ENCODE measurements at places on chromosomes 13 and 19. TPM values are rescaled to one million over a fixed set of nuclear protein-coding genes. Genes with fewer than 3 reads are reported as not detected.

The ZNF490 gene
- total RNA-seq: 7.6 TPM

DNA sequence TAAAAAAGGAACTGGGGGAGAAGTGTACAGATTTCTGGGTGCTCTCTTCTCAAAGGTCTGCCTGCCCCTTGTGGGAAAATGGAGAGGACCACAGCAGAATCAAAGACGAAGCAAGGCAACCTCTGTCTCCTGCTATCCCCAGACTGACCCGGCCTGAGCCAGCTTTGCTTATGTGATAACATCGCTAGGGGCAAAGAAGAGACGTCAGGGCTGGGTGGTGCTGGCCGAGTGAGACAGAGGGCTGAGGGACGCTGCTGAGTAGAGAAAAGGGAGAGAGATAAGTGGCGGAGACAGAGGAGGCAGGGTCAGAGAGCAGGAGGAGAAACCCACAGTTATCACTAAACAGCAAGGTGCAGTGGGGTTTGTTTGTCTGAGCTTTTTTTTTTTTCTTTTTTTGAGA, 4.6 kb upstream of the MUC16 start:
- no peak overlapping the region for H3K27ac ChIP-seq
- H3K27me3 ChIP-seq: no peaks in the 10 kb centered on the region
- no peak for DNase-seq
- no peak overlapping the region for H3K4me3 ChIP-seq
- H3K4me1 ChIP-seq: no peaks in the 10 kb centered on the region

The KLK2 gene
- total RNA-seq: not detected

- no peak overlapping the region for H3K27ac ChIP-seq
- no peaks in the 10 kb centered on the region for H3K27me3 ChIP-seq
- no peak overlapping the region for H3K4me3 ChIP-seq
These were observed 13.5 kb downstream of the ARRDC5 start for GRCh38 chr19:4889034-4889815.

- no peak overlapping the region for H3K4me3 ChIP-seq
- no peaks in the 10 kb centered on the region for H3K36me3 ChIP-seq
- H3K27ac ChIP-seq: no peak overlapping the region
- no peak for DNase-seq
- no peaks in the 10 kb centered on the region for H3K27me3 ChIP-seq
These were observed 491.8 kb downstream of the DIAPH3 start for GRCh38 chr13:59671881-59672280.

Measured in adrenal gland (tissue), 19 donors.